Right cardiac atrium (tissue), 5 donors: ENCODE measurements at places on chromosomes 4 and X. TPM values are rescaled to one million over a fixed set of nuclear protein-coding genes. Genes with fewer than 3 reads are reported as not detected.

GRCh38 chrX:150196285-150196684 is 166.8 kb upstream of the MAMLD1 start:
- DNase-seq, result no peak

Gene ETDB
- not detected for total RNA-seq

GRCh38 chr4:138728566-138728965 is 287.0 kb upstream of the NOCT start:
- no peak for DNase-seq

- DNase-seq, result no peak
These were observed 12.4 kb upstream of the NAP1L5 start for GRCh38 chr4:88709989-88710388.

- DNase-seq, result no peak
These were observed 47.3 kb downstream of the STIM2 start for GRCh38 chr4:26907731-26908599.

- no peak for DNase-seq
These were observed 902.5 kb downstream of the FAM133A start for GRCh38 chrX:94576367-94577004.

DNA sequence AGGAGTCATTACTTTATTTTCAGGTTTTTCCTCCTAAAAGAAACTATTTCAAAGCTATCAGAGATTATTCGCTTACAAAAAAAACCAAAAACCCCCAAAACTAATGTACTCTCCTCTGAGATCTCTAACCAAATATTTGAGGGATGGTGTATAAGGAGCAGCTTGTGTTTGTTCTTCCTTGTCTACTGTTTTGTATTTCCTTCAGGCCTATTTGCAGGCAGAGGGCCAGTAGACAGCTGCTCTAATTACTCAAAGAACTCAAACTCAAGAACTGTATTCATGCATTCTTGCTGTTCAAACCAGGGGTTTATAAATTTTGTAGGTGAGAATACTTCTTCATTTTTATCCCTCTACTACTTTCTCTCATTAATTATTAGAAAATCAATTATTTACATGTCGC is 51.3 kb downstream of the SH3RF1 start:
- no peak for DNase-seq

GRCh38 chr4:76009311-76009710 is 2.0 kb upstream of the CXCL9 start:
- DNase-seq, result no peak

GRCh38 chr4:137359691-137360315 is 172.5 kb downstream of the PCDH18 start:
- no peak for DNase-seq
